ENCODE measurements at places on chromosomes 13 and 19. TPM values are rescaled to one million over a fixed set of nuclear protein-coding genes. Genes with fewer than 3 reads are reported as not detected.

- no peak for DNase-seq
- H3K36me3 ChIP-seq = peaks cover 58% of the 10 kb centered on the region
- H3K27ac ChIP-seq = no peak overlapping the region
These were observed 5.3 kb downstream of the GPX4 start for GRCh38 chr19:1109032-1109551.

- H3K36me3 ChIP-seq = no peaks in the 10 kb centered on the region
- H3K27me3 ChIP-seq = no peaks in the 10 kb centered on the region
- H3K4me3 ChIP-seq = no peak overlapping the region
These were observed 430.3 kb downstream of the ZNF536 start for GRCh38 chr19:30802424-30803013.

DNA sequence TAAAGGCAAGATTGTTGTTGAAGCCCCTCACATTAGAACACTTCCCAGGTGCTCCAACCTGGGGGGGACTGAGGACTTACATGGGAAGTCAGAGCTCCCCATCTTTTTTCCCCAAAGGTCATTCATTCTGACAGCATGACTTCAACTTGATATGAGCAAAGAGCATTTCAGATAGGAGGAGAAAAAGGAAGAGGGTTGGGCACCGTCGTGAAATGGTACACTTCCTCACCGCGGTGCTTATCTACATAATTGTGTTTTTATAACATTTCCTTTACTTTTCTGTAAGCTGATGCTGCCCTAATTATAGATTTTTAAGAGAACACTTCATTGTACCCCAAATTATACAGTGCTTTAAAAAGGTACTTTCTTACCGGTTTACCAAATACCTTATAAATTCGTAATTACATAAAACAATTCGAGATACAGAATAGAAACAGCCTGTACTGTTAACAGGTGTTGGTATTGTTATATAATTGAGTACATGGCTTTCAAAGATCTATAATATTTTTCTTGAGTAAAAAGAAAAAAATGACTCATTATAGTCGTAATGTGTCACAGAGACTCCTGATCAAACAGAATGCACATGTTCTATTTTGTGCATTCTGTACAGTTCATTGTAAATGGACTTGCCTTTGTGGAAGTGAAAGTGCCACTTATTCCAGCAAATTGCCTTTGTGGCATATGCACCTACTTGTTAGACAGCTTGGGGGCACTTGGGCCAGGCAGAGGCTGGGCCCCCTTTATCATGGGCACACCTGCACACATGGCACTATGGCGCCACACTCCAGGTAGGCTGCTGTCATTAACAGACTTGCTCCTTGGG is 81.8 kb downstream of the GGACT start:
- no peaks in the 10 kb centered on the region for H3K27me3 ChIP-seq
- H3K27ac ChIP-seq = no peak overlapping the region
- H3K4me1 ChIP-seq = no peaks in the 10 kb centered on the region
- DNase-seq = no peak

PBX4 gene
- 26.7 TPM for total RNA-seq

- no peak for DNase-seq
- H3K36me3 ChIP-seq = no peaks in the 10 kb centered on the region
- H3K27me3 ChIP-seq = no peaks in the 10 kb centered on the region
- H3K27ac ChIP-seq = no peak overlapping the region
- no peak overlapping the region for H3K4me3 ChIP-seq
- H3K4me1 ChIP-seq = peaks cover 29% of the 10 kb centered on the region
These were observed 2.7 kb downstream of the TPP2 start for GRCh38 chr13:102599426-102600012.

GRCh38 chr19:46530636-46531035 is 35.0 kb upstream of the PNMA8B start:
- H3K4me3 ChIP-seq = no peak overlapping the region
- no peaks in the 10 kb centered on the region for H3K4me1 ChIP-seq
- no peaks in the 10 kb centered on the region for H3K27me3 ChIP-seq
- H3K36me3 ChIP-seq = no peaks in the 10 kb centered on the region
- no peak overlapping the region for H3K27ac ChIP-seq

ZNF726 gene
- 1.3 TPM for total RNA-seq

DNA sequence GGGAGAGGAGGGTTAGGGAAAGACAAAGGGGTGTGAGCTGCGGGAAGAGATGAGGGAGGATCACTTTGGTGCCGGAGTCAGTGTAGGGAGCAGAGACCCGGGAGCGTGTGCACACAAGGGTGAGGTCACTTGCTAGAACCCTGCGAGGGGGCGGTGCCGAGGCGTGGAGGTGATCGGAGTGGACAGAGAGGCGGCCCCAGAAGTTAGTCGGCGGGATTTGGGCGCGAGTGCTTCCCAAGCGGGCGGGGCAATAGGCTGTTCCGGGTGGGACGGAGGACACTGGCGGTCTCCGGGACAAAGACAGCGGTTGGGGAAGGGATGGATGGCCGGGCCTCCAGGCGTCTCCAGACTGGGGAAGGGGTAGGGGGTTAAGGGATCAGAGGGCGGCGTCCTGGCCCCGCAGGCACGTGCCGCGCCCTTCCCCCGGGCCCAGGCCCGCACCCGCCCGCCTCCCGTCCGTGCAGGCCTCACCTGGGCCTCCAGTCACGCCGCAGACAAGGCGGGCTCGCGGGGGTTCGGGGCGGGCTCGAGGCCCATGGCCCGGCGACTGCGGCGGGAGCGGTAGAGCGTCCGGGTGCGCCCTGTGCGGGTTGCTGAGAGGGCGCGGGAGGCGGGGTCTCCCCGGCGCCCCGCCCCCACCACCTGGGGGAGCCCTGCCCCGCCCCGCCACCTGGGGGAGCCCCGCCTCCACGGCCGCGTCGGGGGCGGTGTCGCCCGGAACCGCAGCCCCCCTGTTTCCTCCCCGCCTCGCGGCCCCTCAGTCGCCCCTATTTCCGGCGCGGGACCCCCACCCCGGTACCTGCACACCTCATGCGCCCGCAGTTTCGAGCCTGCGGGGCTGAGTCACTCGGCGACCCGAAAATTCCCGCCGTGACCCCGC is at the start of gene LPAR2:
TSS of gene LPAR2 (minus strand) at position 600 of the 880 bp plus-strand sequence. CDS start 945 bp downstream, outside the sequence.
- no peaks in the 10 kb centered on the region for H3K27me3 ChIP-seq
- peaks cover 20% of the 10 kb centered on the region for H3K4me1 ChIP-seq
- peaks cover 6% of the 10 kb centered on the region for H3K36me3 ChIP-seq
- H3K4me3 ChIP-seq = peak within 1 kb of the TSS; percentile 66

IGSF23 gene
- total RNA-seq = not detected

GRCh38 chr13:24557081-24557480 is 44.5 kb upstream of the PARP4 start:
- no peaks in the 10 kb centered on the region for H3K27me3 ChIP-seq
- H3K27ac ChIP-seq = no peak overlapping the region
- H3K36me3 ChIP-seq = no peaks in the 10 kb centered on the region
- no peaks in the 10 kb centered on the region for H3K4me1 ChIP-seq
- H3K4me3 ChIP-seq = no peak overlapping the region

DNA sequence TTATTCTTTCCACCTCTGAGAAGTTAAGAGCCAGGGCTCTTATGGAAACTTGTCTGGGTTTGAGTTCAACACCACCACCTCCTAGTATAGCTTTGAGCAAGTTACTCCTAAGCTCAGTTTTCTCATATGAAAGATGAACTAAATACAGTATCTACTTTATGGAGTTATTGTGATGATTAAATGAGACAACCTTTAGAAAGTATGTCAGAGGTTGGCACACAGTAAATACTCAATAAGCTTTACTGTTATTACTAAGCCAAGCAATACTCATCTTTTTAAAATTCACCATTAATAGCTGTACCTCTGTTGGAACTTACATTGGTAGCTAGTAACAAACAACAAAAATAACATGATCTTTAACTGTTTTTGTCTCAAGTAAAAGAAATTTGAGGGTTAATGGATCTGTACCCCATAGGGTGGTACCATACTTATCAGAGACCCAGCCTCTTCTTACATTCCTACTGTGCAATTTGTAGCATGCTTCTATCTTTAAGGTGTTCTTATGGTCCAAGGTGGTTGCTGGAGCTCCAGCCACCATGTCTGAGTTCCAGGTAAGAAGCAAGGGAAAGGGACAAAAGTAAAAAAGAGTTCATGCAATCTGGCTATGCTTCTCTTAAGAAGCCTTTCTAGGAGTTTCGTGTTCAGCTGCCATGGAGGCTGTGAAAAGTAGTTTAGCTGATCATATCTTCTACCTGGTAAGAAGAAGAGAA is 24.1 kb upstream of the NDFIP2 start:
- no peak for DNase-seq
- no peaks in the 10 kb centered on the region for H3K27me3 ChIP-seq
- H3K36me3 ChIP-seq = no peaks in the 10 kb centered on the region
- no peak overlapping the region for H3K4me3 ChIP-seq
- H3K4me1 ChIP-seq = no peaks in the 10 kb centered on the region
- H3K27ac ChIP-seq = no peak overlapping the region

MED16 gene
- total RNA-seq = 58.0 TPM

- no peak for DNase-seq
- H3K27ac ChIP-seq = no peak overlapping the region
- no peak overlapping the region for H3K4me3 ChIP-seq
- no peaks in the 10 kb centered on the region for H3K27me3 ChIP-seq
- no peaks in the 10 kb centered on the region for H3K36me3 ChIP-seq
- no peaks in the 10 kb centered on the region for H3K4me1 ChIP-seq
These were observed 14.7 kb downstream of the RAP2A start for GRCh38 chr13:97448503-97449251.

DBP gene
- total RNA-seq = 32.8 TPM

GRCh38 chr13:98298599-98298998 is 121.5 kb upstream of the RNF113B start:
- H3K36me3 ChIP-seq = no peaks in the 10 kb centered on the region
- DNase-seq = no peak
- H3K4me3 ChIP-seq = no peak overlapping the region
- peaks cover 50% of the 10 kb centered on the region for H3K4me1 ChIP-seq
- no peaks in the 10 kb centered on the region for H3K27me3 ChIP-seq

ZNF606 gene
- total RNA-seq = 30.2 TPM

DNA sequence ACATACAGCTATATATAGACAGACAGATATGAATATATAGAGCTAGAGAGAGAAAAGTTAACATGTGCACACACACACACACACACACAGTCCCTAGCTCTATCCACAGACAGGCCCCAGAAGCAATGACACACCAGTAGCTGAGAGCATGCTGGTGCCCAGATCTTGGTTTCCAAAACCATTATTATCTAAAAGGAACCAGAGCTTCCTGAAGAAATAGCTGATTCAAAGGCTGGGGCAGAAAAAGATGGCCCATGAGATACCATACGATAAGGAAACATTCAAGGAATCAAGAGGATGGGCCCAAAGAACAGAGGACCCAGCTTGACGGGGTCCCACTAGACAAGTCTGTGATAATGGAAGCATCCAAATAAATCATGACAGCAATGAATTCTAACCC is 53.4 kb downstream of the ABCC4 start:
- H3K27ac ChIP-seq = no peak overlapping the region
- no peak overlapping the region for H3K4me3 ChIP-seq
- no peaks in the 10 kb centered on the region for H3K36me3 ChIP-seq
- no peaks in the 10 kb centered on the region for H3K27me3 ChIP-seq
- H3K4me1 ChIP-seq = peaks cover 16% of the 10 kb centered on the region

DNA sequence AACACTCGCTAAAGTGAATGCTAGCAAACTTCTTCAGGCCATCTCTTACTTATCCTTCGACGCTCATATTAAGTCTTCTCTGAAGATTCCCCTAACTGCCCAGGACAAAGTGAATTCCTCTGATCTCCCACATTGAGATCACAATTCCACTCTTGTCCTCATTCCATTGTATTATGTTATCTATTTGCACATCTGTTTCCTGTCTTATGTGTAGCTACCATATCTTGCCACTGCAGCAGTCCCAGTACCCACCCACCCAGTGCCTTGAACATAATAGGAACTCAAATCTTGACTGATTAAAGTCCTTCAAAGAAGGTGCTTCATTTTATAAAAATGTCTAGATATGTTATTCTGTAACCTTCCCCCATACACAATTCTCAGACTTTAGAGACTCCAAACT is 702.3 kb downstream of the DIAPH3 start:
- no peaks in the 10 kb centered on the region for H3K27me3 ChIP-seq
- no peak for DNase-seq
- no peak overlapping the region for H3K4me3 ChIP-seq
- H3K27ac ChIP-seq = no peak overlapping the region
- peaks cover 8% of the 10 kb centered on the region for H3K4me1 ChIP-seq

GRCh38 chr19:10203686-10204085 is 8.9 kb upstream of the DNMT1 start:
- H3K27me3 ChIP-seq = no peaks in the 10 kb centered on the region
- H3K4me3 ChIP-seq = no peak overlapping the region
- peaks cover 10% of the 10 kb centered on the region for H3K4me1 ChIP-seq
- H3K36me3 ChIP-seq = no peaks in the 10 kb centered on the region
- H3K27ac ChIP-seq = no peak overlapping the region

IGFL3 gene
- not detected for total RNA-seq

DNA sequence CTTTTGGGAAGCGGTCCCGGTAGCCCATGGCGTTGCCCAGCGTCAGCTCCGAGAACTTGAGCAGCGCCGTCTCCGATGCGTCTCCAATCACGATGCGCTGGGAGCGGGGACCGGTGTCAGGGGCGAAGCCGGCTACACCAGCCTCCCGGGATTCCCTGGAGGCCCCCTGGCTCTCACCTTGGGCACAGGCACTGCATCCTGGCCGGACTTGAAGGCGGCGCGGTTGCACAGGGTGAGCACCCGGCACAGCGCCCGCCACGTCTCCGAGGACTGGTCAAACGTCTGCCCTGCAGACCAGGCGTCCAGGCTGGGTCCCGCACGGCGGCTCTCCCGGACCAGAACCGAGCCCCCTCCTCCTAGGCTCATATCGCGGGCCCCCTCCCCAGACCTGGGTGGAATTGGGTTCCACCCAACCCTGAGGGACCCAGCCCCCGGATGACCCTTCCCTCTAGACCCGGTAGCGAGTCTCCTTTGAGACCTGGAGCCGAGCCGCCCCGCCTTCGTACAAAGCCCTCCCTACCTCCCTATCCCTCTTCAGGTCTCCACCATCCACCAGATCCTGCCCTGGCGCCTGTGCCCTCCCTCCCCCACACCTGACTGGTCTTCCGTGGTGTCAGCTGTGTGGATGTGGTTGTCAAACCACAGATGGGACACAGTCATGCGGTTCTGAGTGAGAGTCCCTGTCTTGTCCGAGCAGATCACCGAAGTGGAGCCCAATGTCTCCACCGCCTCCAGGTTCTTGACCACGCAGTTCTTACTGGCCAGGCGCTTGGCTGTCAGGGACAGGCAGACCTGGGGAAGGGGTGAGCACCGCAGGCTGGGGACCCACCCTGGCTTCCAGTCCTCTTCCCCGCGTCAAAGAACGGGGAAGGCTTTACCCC is 4.8 kb downstream of the ATP4A start:
- no peak overlapping the region for H3K27ac ChIP-seq
- no peak for DNase-seq
- H3K27me3 ChIP-seq = peaks cover 7% of the 10 kb centered on the region
- no peaks in the 10 kb centered on the region for H3K36me3 ChIP-seq
- H3K4me1 ChIP-seq = peaks cover 34% of the 10 kb centered on the region

DNA sequence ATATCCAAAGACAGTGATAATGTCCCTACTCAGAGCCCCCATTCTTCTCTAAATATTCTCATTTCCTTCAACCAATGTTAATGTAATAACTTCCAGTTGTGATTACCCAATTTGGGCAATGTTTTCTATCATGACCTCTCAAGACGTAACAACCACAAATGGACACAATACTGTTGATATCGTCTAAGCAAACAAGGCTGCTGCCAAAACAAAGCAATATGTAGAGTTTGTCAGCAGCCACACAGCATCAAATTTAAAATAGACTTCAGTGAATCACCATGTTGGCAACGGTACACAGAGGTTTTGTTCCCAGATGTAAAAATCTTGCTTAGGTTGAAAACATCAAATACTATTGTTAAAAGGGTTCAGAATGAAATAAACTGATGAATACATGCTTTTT is 205.1 kb downstream of the DACH1 start:
- DNase-seq = no peak
- H3K27me3 ChIP-seq = no peaks in the 10 kb centered on the region
- no peak overlapping the region for H3K4me3 ChIP-seq
- H3K27ac ChIP-seq = no peak overlapping the region
- no peaks in the 10 kb centered on the region for H3K4me1 ChIP-seq
- H3K36me3 ChIP-seq = no peaks in the 10 kb centered on the region
